ENCODE measurements at places on chromosomes 16 and 17. TPM values are rescaled to one million over a fixed set of nuclear protein-coding genes. Genes with fewer than 3 reads are reported as not detected.

Gene C17orf78
- total RNA-seq = not detected

DNA sequence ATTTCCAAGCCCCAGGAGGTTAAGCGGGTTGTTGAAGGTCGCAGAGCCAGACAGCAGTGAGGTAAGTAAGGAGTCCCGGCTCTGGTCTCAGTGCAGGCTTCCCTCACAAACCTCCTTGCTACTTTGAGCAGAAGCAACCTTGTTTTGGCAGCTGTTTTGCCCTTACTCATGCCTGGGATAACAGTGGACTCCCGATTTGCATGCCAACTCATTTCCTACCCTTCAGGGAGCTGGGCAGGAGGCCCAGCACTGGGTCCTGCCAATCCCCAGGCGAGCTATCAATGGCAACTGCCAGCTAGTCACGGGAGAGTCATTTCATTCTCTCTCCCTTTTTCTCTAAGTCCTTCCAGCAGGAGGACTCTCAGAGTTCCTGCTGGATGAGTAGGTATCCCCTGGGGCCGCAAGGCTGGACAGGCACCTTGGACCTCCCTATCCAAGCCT lies 72.0 kb upstream of the KSR1 start:
- DNase-seq = no peak

- DNase-seq = no peak
These were observed 482 bp upstream of the SSH2 start for GRCh38 chr17:29930409-29931010.

DNA sequence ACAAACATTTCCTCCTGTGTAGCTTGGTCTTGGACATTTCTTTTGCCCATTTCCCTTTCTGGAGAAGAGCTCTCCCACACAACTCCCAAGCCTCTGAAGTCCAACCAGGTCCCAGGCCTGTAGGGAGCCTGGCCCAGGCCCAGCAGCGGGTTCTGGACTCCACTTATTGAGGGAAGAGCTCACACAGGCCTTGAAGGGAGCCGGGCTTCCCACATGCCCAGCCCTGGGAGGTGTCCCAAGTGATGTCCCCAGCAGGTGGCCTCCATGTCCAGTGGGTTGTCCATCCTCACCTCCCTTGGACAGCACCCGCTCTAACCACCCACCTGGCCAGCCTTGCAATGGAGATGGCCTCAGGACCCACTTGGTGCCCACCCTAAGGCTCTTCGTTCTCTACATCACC lies 5.9 kb upstream of the EPX start:
- no peak for DNase-seq

Gene ITGAD
- 0.11 TPM for total RNA-seq

Measured in Right ventricle myocardium inferior (tissue), 1 donor.